ENCODE measurements at places on chromosomes 11 and 22.

GRCh38 chr22:40213478-40213877, 35.8 kb downstream of the TNRC6B start:
- no peak for DNase-seq

DNA sequence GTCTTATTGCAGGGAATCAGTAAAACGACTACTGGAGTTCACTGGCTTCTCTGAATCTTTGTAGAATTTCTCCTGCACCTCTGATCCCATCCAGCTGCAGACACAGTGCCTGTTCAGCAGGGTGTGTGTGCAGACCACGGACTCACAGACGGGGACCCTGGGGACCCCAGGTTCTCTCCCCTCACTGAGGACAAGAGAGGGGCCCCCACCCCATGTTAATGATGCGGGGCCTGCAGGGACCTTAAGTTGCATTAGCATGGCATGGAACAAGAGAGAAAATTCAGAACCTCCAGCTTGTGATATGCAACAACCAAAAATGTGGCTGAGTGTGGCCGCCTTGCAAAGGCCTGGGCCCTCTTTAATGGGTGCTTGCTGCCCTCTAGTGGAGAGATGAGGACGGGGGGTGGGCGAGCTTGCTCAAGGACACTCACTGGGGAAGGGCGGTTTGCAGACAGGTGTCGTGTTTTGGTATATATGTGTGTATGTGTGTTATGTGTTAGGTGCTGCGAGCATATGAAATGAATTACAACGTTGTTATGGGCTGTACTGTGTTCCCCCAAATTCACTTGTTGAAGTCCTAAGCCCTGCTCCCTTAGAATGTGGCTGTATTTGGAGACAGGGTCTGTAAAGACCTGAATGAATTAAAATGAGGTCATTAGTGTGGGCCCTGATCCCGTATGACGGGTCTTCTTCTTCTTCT, 84.4 kb upstream of the SEPTIN5 start:
- peak; percentile 45 for DNase-seq

DNA sequence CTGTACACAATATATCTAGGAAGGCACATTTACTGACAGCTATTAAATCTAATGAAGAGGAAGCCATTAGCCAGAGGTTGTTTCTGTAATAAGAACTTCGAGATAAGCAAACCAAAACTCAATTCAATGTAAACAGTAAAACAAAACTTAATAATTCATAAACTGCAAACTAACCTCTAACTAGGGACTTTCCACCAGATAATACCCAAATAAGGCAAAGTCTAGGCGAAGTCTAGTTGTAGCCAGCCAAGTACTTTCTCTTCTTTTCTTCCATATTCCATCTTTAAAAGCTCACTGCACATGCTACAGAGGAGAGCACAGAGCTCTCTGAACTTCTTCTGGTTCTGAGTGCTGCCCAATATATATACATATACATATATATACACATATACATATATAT, 229.9 kb upstream of the ANO5 start:
- no peak for DNase-seq

DNA sequence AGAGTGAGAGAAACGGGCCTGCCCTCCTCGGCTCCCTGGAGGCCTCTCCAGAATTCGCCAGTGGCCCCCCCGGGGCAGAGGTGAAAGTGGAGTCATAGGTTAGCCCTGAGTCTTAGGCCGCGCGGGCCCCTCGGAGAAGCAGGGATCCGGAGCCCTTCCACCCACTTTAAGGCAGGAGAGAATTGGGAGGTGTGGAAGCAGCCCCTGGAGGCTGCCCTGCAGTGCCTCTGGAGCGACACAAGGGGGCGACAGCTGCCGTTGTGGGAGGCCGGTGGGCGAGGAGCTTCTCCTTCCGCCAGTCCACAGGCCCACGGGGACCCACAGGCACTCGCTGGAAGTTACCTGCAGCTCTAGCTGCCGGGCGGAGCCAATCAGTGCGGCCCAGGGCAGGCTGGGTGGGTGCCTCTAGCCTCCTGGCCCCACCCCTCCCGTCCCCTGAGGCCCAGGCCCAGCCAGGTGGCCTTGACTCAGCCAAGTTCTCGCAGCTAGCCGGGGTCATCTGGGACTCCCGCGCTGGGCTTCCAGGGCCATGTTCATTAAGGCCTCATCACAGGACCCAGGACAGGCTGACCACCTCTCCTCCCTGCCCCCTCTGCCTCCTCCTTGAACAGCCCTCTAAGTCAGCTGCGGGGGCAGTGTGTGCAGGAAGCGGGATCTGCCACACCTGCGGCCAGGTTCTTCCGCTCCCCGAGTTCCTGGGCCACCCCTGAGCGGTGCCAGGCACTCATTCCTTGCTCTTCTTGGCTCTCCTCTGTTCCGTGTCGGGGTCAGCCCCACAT, 5.0 kb downstream of the DGKZ start:
- DNase-seq = no peak

DNA sequence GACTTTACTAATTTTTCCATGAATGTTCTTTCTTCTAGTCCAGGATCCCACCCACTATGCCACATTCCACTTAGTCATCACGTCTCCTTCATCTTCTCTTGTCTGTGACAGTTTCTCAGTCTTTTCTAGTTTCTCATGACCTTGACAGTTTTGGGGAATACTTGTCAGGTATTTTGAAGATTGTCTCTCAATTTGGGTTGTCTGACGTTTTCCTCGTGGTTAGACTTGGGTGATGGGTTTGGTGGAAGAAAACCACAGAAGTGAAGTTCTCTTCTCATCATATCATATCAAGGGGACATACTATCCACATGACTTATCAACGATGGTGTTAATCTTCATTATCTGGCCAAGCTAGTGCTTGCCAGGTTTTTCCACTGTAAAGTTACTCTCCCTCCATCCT, 102.4 kb downstream of the LRRC32 start:
- DNase-seq = no peak

GRCh38 chr11:46778416-46778815, 59.4 kb downstream of the F2 start:
- DNase-seq = no peak

DNA sequence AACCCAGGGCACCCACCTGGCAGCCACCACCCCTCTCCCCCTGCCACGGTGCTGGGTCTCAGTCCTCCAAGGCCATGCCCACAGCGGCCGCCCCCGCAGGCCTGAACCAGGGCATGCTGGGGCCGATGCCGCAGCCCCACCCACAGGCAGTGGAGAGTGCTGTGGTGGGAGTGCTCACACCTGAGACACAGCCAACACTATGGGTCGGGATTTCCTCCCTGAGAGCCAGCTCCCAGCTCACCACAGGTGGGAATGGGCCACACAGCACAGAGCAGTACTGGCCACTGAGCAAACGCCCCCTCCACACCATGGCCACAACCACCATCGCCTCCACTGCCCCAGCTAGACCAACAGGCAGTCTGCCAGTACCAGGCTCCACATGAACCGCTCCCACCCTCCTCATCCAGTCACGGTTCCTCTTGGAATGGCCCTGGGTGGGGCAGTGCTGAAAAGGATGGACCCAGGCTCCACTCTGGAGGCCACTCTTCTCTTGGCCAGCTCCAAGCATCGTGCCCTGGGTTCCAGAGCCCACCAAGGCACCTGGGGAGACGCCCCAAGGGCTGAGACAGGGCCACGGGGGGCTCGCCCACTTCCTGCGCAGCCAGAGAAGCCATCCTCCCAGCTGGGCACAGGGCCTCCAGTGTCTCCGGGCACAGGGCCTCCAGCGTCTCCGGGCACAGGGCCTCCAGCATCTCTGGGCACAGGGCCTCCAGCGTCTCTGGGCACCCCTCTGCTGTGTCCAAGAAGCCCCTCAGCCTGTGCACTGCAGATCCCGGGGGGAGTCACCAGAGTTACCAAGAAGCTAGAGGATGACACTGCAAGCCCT, 14.2 kb downstream of the MOB2 start:
- DNase-seq = no peak

- DNase-seq = no peak
Observed at GRCh38 chr11:1360835-1361357, 28.8 kb upstream of the BRSK2 start.

Measured in NCI-H1930 (cell line).